Kidney tubule cell (primary cell): ENCODE measurements at places on chromosomes 3 and 15.
A peak's percentile ranks its signal among the peaks of the same experiment; 100 is the strongest.

DNA sequence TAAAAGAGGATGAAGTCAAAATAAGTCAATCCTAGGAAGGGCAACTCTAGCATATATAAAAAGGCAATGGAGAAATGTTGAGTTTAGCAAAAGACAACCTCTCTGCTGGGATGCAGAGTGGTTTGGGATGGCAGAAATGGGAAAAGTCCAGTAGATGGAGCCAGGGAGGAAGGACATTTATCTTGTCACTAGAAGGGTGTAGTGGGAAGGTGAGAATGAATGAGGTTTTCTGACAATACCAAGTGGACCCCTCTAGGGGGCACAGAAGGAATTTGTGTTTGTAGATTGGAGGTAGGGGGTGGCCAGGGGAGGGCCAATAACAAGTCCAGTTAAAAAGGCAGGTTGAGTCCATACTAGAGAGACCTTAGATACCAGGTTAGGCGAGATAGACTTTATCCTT is 80.0 kb downstream of the THSD4 start:
- peak; percentile 8 for DNase-seq

DNA sequence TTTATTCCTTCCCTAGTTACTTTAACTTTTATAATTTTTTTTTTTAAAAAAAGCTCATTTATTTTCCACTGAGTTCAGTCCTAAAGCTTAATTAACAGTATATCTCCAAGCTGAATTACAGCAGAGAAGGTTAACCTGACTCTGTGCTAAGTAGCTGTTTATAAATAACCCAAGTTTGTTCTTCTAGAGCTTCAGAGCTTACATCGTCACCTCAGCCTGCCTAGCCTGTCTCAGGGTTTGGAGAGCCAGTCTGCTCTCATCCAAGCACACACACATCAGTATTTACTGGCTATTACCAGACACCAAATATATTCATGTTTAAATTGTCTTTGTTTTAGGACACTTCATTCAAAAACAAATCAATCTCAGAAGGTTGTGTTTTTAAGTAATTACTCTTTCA is 154.9 kb downstream of the CDIN1 start:
- DNase-seq = no peak

DNA sequence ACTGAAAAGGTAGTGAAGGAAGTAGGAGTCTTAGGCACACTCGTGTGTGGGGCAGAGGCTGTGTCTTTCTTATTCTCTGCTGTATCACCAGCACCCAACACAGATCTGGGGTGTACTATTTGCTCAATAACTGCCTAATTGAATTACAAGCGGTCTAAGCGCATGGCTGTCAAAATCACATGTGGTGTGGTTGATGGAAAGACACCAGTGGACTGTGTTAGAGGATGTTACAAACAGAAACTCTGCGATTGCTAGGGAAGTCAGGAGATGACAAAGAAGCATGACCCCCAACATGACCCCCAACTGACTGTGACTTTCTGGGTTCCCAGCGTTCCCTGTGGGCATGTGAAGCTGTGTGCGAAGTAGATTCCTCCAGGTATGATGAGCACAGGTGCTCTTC is 32.0 kb downstream of the ATG7 start:
- no peak for DNase-seq

GRCh38 chr3:61545716-61546115 is 15.7 kb upstream of the PTPRG start:
- DNase-seq = no peak

DNA sequence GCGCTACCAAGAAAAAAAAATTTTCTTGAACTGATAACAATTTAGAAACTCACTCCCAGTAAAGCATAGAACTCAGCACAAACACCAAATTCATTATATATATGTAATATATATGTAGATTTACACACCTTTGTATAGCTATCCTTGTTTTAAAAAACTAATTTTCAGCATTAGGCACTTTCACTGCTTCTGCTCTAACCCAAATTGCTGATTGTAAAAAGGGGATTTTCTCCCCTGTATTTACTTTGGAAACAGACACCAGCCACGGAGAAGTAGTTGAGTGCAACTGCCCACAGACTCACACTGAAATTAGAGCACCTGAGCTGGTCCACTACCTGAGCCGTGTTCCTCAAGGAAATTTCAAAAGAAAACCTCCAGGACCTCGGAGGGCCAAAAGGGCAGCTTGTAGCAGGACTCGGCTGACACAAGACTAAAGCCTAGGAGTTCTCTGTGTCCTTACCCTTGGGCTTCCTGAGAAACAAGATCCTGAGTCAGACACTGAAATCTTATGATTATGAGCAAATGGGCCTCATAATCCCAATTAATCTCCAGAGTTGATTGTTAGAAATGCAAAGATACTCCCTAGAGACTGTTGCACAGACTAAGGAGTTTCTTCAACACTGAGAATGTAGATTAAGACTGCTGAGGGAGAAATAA is 106.0 kb downstream of the TNIK start:
- DNase-seq = no peak

DNA sequence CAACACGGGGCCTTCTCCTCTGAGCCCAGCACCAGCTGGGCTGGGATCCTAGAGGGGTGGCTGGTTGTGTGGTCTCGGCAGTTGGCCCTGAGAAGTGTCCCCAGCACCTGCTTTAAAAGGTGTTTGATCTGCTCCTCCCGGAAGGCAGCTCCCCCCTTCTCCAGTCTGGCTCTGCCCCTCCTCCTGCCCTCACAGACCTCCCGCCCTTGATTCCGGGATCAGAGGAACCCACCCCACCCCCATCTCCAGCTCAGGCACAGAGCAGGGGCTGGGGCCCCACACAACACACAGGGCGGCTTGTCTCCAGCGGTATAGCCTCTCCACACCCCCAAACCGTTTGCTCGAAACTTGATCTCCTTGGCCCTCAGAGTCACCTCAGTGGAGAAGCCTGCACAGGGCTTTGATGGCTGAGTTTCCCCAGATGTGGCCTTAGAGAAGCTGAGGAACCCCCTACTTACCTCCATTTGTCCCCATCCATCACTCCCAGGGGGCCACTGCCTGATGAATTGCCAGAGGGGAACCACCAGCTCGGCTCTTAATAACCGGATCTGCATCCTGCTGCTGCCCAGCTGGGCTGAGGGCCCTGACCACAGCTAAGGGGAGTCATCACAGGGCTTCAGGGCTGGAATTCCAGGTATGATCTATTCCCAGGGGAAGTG is 6.4 kb upstream of the STRA6 start:
- peak; percentile 81 for DNase-seq

DNA sequence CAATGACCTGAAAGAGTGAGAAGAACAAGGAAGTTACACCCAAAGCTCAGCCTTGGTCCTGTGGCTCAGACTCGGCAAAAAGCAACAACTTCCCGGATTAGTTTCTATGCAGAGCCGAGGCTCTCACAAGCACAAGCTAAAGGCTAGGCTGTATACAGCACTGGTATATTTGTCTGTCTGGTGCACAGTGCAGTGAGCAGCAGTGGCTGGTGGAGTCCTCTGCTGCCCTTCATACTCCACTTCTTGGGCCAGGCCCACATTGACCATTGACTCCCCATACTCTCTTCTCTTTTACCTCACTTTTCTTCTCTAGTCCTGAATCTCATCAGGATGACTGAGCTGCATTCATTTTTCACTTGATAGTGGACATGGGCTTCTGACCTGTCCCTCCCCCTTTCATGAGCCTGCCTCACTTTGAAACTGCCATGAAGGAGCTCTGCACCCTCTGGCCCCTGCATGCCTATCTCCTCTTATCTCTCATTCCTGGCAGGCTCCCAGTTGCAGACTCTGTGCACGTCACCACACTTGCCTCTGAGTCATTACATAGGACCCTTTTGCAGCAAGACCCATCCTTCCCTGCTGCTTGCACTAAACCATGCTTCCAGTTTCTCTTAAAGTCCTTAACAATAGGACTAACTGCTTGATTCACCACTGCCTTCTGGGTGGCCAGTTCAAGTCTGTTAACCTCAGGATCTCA is 379.3 kb downstream of the NTRK3 start:
- peak; percentile 14 for DNase-seq

- DNase-seq = no peak
Measured at GRCh38 chr3:43307226-43307625, 20.9 kb downstream of the SNRK start.

DNA sequence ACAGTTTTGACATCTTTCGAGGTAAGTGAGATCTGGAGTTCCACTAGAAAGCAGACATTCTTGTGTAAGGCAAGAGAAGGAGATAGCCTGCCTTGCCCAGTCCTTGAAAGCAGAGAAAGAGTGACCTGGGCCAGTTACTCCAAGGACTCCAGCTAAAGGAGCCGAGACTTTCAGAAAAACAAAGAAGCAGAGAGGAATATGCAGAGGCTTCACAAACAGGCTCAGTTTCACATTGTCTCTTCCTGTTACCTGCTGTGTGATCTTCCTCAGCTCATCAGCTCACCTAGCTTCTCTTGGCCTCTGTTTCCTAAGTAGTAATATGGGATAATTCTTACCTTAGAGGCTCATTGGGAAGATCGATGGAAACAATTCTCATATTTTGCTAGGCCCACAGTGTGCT is 81.0 kb downstream of the CDC25A start:
- no peak for DNase-seq

- no peak for DNase-seq
Measured at GRCh38 chr3:87810452-87811016, 248.3 kb downstream of the CGGBP1 start.

- no peak for DNase-seq
Measured at GRCh38 chr15:68526784-68527183, 52.0 kb upstream of the CORO2B start.

GRCh38 chr3:178773358-178773757 is 237.1 kb downstream of the KCNMB2 start:
- DNase-seq = no peak

DNA sequence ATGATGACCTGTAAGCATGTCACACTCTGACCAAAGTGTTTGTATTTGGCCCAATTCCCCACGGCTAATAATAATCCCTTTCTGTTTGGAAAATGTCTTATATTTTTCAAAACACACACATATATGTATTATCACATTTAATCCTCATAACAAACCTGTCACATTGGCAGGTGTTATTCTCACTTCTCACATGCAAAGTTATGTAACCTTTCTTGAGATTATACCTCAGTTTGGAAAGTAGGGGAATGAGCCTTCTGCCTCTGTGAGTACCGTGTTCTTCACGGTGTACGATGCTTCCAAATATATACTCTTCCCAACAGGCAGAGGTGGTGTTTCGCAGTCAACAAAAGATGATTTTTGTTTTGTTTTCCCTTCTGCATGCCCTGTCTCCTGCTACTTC is 205.6 kb downstream of the TP63 start:
- no peak for DNase-seq

DNA sequence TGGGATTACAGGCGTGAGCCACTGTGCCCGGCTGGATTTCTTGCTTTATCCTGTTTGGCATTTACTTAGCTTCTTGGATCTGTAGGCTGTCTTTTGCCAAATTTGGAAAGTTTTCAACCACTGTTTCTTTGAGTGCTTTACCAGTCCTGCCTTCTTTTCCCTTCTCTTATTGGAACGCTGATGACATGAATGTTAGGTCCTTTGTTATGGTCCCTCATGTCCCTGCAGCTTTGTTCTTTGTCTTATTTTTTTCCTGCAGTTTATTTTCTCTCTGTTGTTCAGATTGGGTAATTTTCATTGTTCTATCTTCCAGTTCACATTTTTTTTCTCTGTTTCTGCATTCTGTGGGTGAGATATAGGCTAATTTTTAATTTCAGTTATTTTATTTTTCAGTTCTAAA is 25.0 kb downstream of the SH3GL3 start:
- DNase-seq = no peak

DNA sequence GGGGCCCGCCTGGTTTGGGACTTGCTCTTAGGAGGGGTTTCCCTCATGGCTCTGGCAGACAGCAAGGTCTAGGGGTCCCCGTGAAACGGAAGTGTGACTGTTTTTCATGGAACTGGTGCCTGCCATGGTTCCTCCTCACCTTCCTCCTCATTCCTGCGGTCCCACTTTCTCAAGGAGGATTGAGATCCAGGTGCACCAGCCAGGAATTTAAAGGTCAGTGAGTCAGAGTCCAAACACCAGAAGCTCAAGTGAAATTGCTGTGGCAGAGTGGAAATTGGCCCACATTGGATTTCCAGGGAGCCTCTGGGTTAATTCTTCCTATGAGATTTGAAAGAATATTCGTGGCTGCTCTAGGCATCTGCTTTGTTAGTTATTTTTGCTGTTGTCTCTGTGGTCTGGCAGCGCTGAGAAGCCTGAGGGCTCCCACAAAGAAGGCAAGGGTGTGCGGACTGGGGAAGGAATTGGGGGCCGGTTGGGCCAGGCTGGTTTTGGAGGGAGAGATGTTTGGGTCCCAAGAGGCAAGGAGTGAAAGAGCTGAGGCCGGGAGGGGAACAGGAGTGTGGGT is 60.4 kb upstream of the TNFAIP8L3 start:
- peak; percentile 13 for DNase-seq

GRCh38 chr15:27990521-27991515 is 108.3 kb downstream of the OCA2 start:
- no peak for DNase-seq

DNA sequence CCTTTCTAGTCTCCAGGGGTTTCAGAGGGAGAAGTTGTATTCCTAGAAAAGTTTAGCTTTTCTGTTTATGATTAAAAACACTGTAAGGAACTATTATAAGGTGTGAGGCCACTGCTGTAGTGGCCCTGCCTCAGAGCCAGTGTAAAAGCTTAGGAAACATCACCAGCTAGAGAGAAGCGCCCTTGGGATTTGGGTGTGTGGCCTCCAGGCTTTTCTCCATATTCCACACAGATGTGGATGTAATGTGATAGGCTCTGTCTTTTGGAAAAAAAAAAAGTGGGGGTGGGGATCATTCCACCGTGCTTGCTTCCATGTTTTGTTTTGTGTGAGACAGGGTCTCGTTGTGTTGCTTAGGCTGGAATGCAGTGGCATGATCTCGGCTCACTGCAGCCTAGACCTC is 13.9 kb downstream of the SEC61A1 start:
- no peak for DNase-seq

DNA sequence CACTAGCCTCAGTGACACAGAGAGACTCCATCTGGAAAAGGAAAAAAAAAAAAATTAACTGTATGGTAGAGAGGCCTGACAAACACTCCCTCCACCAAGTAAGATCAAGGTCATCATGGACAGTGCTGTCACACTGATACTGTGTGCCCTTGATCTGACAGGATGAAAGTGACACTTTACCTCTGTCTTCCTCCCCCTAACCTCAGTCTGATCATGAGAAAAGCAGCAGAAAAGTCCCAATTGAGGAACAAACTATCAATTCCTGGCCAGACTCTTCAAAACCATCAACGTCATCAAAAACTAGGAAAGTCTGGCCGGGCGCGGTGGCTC is 26.7 kb downstream of the PGPEP1L start:
- no peak for DNase-seq

GRCh38 chr3:32780735-32781210 is 37.0 kb upstream of the TRIM71 start:
- peak; percentile 68 for DNase-seq

GRCh38 chr15:80155001-80155377 is 2.2 kb downstream of the FAH start:
- DNase-seq = no peak

- DNase-seq = peak; percentile 10
Measured at GRCh38 chr3:194220901-194221326, 85.0 kb downstream of the HES1 start.

DNA sequence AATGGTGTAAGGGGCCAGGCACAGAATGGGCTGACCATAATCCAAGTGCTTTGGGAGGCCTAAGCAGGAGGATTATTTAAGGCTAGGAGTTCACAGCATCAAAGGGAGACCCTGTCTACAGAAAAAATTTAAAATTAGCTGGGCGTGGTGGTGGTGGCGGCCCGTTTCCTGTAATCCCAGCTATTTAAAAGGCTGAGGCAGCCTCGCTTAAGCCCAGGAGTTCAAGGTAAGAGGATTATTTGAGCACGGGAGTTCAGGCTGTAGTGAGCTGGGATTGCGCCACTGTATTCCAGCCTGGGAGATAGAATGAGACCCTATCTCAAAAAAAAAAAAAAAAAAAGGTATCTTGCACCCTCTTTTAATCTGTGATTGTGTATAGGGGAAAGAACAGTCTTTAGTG is 1.9 kb downstream of the TMA7 start:
- DNase-seq = no peak

- peak; percentile 16 for DNase-seq
Measured at GRCh38 chr3:123789760-123790159, 94.4 kb downstream of the MYLK start.
